ENCODE measurements at places on chromosomes 3 and 15.
A peak's percentile ranks its signal among the peaks of the same experiment; 100 is the strongest.

- peak; percentile 13 for DNase-seq
Measured at GRCh38 chr3:59189526-59189925, 139.7 kb upstream of the CFAP20DC start.

- no peak for DNase-seq
Measured at GRCh38 chr3:125147491-125147820, 65.1 kb downstream of the SLC12A8 start.

GRCh38 chr3:153714016-153714415 is 407.2 kb upstream of the ARHGEF26 start:
- DNase-seq: no peak

- no peak for DNase-seq
Measured at GRCh38 chr15:66251065-66251789, 2.3 kb downstream of the MEGF11 start.

- no peak for DNase-seq
Measured at GRCh38 chr3:140972833-140973232, 31.2 kb downstream of the SLC25A36 start.

GRCh38 chr3:127860211-127860696 is 37.9 kb upstream of the MGLL start:
- no peak for DNase-seq

DNA sequence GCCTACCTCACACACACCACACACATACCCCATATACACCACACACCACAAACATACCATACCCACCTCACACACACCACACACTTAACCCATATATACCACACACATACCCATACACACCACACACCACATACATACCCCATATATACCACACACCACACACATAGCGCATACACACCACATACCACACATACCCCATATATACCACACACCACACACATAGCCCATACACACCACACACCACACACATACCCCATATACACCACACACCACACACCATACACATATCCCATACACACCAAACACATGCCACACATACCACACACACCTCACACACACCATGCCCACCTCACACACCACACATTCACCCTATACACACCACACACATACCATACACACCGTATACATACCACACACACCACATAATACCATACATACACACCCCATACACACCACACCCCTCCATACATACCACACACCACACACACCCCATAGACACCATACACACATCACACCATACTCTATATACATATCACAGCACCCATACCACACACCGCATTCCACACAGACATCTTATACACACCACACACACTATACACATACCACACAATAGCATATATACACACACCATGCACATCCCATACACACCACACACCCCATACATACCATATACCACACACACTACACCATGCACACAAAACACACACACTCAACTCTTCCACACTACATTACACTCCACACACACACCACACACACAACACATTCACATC is 29.5 kb downstream of the APBA2 start:
- DNase-seq: no peak

DNA sequence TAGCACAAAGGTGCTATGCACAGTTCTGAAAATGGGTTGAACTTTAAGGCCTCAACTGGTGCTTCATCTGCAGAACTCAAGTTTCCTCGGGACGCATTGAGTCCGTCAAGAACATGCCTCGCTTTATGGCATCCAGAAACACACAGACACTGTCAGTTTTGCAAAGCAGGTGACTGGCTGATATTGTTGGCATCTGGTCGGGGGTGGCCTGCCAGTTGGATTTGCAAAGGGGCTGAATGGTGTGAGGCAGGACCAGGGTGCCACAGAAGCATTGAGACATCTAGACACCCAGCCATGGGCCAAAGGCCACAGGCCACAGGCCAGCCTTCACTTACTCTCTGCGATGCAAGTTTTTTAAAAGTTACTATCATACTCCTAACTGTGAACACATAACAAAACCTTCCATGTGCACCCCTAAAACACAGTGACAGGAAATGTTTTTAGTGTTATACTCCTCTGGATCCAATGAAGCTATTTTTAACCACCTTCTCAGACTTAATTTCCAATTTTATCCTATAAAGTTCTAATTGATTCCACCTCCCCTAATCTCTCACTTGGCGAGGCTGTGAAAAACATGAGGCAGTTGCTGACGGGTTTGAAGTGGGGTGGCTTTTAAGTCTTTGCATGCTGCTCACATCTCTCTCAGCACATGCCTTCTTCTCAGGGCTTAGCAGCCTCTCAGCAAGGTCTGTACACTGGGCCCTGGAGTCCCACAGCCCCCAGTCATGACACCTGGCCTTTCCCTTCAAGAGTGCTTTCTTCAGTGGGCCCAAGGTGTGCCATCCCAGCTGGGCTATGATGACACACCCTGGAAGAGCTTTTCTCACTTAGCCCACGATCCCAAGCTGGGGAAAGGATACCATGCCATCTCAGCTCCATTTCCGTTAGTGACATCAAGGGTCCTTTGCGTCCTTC is 38.5 kb upstream of the DUSP7 start:
- DNase-seq: no peak

GRCh38 chr3:174094669-174095068 is 697.1 kb downstream of the NLGN1 start:
- DNase-seq: no peak

DNA sequence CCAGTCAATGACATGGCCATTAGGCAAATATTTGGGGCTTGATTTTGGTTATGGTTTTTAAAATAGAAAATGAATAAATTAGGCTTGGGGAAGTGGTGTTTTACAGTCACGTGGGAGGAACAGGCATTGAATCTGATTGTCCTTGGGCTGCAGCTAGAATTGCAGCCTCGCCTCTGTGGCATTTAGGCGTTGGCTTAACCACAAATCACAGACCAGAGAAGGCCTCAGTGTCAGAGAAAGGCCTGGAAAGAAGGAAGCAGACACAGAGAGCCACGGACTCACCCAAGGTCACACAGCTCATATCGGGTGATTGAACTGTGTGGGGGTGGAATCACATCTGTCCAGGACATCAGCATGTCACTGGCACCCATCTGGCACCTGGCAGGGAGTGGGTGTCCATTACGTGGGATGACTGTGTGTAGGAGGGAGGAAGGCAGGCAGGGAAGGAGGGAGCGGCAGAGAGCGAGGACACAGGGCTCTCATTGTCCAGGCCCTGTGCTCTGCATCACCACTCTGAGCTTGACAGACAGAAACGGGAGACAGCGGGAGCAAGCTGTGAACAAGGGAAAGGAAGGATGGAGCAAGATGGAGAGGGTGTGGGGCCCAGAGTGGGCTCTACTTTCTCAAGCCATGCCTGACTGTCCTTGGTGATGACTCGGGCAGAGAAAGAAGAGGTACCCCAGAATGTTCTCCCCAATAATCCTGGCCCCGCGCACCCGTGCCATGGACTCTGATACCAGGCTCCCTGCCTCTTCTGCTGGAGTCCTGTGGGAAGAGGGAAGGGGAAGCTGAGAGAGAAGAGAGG is 186.4 kb downstream of the FAM43A start:
- DNase-seq: no peak

DNA sequence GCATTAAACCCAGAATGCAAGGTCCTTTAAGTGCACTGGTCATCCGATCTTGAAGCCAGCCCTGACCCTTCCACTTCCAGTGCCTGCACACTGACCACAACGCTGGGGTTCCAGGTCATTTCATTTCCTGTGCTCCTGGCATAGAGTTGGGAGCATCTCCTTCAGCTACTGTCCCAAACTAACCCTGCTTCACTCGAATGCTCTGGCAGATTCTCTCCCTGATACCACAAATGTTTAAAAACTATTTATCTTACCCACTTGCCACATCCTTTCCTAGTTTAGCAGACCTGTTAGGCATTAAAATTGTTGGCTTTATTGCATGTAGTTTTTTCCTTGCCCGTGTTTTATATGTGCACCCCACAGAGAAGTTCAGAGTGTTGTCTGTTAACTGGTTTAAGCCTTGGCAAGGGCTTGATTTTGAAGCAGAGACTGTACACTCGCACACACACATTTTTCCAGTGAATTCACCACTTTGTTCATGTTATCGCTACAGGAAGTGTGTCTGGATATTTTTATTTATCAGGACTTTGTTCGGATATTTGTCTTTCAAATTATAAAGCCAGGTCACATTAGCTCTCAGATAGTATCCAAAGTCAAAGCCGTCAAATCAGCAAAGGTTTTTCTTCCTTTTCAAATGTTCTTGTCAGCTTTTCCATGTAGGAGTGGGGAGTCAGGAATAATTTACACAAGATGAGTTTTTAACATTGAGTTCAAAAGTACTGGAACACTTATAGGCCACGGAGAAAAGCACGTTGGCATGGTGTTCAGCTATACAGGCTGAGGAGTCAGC is 77.3 kb downstream of the ABI3BP start:
- DNase-seq: no peak

- no peak for DNase-seq
Measured at GRCh38 chr3:5572168-5572567, 384.7 kb downstream of the EDEM1 start.

DNA sequence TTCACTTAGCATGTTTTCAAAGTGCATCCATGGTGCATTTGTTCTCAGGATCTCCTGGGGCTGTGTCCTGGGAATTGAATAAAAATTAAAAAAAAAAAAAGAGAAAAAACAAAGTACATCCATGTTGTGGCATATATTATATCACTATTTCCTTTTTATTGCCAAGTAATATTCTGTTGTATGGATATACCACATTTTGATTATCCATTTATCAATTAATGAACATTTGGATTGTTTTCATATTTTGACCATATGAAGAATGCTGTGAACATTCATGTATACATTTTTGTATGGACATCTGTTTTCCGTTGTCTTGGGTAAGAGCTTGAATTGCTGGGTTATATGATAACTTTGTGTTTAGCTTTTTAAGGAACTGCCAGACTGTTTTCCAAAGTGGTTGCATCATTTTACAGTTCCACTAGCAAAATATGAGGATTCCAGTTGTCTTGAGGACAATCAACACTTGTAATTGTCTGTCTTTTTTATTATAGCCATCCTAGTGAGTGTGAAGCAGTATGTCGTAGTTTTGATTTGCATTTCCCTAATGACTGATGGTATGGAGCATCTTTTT is 44.5 kb downstream of the CTDSPL2 start:
- no peak for DNase-seq

DNA sequence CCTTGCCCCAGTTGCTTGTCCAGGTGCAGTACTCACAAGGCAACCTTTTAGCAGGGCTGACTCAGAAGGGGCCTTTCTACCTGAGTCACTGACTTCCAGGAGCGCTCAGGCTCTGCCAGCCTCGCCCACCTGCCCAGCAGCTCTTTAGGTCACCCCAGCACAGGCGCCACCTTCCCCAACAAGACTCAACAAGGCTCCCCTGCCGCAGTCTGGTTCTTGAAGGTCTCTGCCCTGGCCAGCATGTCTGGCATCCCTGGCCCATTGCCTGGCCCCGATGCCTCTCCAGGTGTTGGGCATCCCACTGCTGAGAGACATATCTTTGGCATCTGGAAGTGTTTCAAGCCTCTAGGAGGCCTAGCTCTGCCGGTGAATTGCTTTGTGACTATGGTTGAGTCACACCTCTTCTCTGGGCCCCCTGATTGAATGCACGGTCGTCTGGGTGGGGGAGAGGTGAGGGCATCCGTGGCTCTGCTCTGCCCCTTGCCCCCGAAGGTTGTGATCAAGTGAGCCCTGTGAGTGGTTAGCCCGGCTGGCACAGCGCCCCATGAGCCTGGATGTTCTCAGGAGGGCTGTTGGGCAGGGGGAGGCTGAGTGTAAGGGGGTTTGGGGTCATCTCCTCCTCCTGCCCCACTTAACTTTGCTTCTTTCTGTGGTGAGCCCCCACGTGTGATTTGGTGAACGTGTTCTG is 21.6 kb downstream of the SNX33 start:
- DNase-seq: no peak

DNA sequence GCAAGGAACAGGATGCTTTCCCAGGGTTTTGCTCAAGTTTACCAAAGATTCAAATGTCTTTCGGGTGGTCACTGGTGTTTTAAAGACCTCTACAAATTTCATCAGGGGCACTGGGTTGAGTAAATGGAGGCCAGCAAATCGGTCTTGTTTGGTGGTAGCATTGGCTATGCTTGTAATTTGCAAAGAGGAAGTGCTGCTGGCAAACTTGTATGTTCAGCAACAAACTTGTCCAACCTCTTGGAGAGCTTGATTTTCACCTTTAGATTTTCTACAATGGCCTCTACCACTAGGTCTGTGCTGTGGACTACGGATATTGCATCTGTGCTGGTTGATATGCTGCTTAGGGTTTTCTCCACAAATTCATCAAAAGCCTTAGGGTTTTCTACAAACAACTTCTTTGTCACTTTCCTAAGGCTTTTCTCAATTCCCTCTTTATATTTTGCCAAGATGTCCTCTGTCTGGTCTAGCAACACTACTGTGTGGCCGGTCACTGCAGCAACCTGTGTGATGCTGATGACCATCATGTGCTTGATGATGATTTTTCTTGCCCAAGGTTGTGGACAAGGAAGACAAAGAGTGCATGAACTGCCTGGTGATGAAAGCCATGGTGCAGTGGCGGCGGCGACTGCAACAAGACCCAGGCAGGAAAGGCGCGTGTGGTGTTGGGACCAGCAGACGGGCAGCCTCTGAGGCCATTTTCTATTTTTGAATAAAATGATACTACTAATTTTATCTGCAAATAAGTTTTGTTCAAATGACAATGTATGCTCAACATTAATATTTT is 50.8 kb downstream of the RFX7 start:
- DNase-seq: no peak
